ENCODE measurements at places on chromosomes 12 and 14.

GRCh38 chr14:65824285-65824977 is 411.9 kb downstream of the FUT8 start:
- peak; percentile 89 for DNase-seq

- peak; percentile 26 for DNase-seq
Measured at GRCh38 chr12:69509308-69509736, 39.1 kb downstream of the FRS2 start.

DNA sequence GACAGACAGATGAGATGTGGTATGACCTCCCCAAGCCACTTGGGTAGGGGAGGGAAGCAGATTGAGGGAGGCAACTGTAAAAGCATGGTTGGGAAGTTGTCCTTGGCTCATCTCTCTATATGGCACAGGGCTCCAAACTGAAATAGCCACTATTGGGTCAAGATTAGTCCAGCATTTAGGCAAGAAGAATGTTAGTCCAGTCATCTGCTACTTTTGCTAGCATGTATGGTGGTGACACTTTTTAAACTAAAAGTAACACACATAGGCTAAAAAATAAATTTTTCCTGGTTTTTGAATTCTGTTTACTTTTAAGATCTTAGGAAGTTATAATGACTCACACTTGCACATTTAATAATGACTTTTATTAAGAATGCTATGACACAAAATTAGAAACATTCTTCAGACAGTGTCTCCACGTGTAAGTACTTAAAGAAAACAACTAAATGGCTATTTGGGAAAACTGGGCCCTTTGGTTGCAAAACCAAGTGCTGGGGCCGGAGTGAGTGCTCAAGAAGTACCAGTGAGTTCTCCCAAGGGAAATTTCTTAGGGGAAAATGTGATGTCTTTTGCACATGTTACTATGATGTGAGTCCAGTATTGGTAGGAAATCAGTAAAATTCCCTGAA is 179.1 kb upstream of the HIF1A start:
- no peak for DNase-seq

DNA sequence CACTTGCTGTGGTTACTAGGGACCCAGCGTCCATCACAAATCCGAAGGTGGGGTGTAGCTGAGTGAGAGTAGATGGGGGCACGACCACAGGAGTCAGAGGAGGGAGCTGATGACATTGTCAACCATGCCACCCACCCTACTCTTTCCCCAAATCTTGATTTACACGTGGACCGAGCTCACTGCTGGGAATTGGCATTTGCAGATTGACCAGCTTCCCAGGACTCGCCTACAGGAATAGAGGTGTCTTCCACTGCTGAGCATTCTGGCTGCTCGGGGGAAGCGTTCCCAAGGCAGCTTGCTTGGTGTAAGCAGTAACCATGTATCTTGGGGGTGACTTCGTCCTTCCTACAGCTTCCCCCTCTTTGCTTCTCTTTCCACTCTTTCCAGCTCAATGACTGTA is 353 bp upstream of the PTPRR start:
- DNase-seq: no peak
